ENCODE measurements at places on chromosomes 11 and 22.
A peak's percentile ranks its signal among the peaks of the same experiment; 100 is the strongest.

DNA sequence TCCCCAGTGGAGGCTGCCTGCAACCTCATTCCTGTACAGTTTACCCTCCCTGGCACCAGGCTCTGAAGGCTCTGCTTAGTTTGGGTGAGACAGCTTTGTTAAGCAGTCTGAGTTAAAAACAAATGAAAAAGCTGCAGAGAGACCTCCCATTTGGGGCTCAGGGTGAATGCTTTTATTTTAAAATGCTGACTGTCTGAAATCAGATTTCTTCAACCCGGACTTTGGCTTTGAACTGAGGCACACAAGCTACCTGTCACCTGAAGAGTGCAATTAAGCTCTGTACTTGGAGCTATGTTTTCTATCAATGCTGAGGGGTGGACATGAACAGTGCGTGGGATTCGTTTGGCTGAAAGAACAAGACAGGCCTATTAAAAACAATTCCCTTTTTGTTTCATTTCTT lies 217.5 kb upstream of the SORL1-AS1 start:
- no peak for DNase-seq
- H3K4me1 ChIP-seq = no peaks in the 10 kb centered on the region
- H3K36me3 ChIP-seq = no peaks in the 10 kb centered on the region
- no peak overlapping the region for H3K4me3 ChIP-seq
- no peak overlapping the region for H3K27ac ChIP-seq

- H3K4me1 ChIP-seq = no peaks in the 10 kb centered on the region
- H3K27ac ChIP-seq = no peak overlapping the region
These were observed 44.5 kb downstream of the SMCO4 start for GRCh38 chr11:93498641-93499040.

DNA sequence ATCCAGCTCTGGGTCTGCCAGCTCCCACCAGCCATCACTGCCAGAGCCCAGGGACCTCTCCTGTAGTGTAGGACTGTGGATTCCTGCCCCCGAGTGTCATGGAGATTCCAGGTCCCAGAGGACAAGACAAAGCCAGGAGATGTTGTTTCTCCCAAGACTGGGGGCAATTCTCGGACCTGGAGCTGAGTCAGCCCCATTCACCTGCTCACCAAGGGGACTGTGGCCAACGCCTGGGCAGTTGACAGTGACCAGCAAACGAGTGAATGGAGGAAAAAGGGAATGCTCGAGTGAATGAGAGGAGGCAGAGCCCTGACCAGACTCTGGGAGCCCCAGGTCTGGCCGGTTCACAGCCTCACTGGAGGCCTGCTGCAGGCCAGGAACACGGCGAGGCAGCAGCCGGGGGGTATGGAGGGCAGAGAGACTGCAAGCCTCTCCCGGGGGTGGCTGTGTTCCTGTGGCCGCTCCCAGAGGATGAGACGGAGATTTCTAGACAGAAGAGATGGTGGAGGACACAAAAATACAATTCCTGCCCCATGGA lies 61.3 kb upstream of the PRR5 start:
- no peak overlapping the region for H3K27ac ChIP-seq
- H3K36me3 ChIP-seq = no peaks in the 10 kb centered on the region
- H3K4me3 ChIP-seq = no peak overlapping the region
- H3K27me3 ChIP-seq = no peaks in the 10 kb centered on the region
- DNase-seq = no peak

- DNase-seq = no peak
- no peak overlapping the region for H3K27ac ChIP-seq
- peaks cover 5% of the 10 kb centered on the region for H3K27me3 ChIP-seq
These were observed 21.2 kb downstream of the TTC28 start for GRCh38 chr22:28658448-28658847.

GRCh38 chr11:17801166-17801565 lies 66.6 kb downstream of the KCNC1 start:
- no peaks in the 10 kb centered on the region for H3K4me1 ChIP-seq
- H3K27ac ChIP-seq = no peak overlapping the region
- no peaks in the 10 kb centered on the region for H3K27me3 ChIP-seq
- H3K4me3 ChIP-seq = no peak overlapping the region
- no peaks in the 10 kb centered on the region for H3K36me3 ChIP-seq
- no peak for DNase-seq

DNA sequence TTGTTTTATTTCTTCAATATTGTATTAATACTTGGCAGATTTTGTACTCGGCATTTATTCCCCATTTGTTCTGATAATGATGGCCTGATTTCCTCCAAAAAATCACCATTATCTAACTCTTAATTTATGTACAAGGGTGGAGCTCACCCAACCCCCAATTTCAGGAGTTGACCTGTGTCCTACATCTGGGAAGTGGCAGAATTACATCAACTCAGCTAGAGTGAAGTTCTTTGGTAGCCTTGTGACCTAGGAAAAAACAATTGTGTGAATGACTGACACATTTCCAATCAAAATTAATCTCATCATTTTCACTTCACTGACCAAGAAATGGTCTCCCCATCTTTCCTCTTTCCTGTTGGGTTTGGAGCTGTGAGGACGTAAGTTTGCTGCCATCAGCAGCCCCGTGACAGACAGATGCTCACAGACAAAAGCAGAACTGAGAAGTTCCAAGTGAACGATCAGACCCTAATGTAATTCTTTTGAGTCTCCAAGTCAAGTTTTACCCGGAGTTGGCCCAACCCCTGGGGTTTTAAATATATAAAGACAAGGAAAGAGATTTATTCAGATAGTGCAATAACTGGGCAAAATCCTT lies 16.6 kb upstream of the MS4A6E start:
- no peaks in the 10 kb centered on the region for H3K36me3 ChIP-seq
- H3K27me3 ChIP-seq = no peaks in the 10 kb centered on the region
- H3K4me1 ChIP-seq = peaks cover 7% of the 10 kb centered on the region
- no peak overlapping the region for H3K27ac ChIP-seq
- no peak overlapping the region for H3K4me3 ChIP-seq

DNA sequence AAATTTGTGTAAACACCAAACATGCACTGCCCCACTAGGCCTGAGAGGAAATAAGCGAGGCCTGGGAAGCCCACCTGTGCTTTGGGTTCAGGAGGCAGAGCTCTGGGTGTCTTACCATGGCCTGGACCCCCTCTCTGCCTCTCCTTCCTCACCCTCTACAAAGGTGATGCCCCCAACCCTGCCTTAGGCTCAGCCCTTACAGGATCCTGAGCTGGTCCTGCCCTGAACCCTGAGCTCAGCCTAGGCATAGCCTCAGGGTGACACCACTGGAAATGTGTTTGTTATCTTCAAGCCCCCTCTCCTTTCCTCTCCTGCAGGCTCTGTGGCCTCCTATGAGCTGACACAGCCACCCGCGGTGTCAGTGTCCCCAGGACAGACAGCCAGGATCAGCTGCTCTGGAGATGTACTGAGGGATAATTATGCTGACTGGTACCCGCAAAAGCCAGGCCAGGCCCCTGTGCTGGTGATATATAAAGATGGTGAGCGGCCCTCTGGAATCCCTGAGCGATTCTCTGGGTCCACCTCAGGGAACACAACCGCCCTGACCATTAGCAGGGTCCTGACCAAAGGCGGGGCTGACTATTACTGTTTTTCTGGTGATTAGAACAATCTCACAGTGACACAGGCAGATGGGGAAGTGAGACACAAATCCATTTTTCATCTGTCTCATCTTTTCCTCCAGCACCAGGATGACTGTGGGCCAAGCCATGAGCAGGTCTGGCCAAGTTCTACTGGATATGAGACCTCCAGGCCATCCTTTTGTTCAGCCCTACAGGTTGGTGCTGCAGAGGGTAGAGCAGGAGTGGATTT lies 117.8 kb downstream of the GGTLC2 start:
- H3K27ac ChIP-seq = no peak overlapping the region
- H3K36me3 ChIP-seq = no peaks in the 10 kb centered on the region
- H3K27me3 ChIP-seq = peaks cover 2% of the 10 kb centered on the region
- H3K4me3 ChIP-seq = no peak overlapping the region
- no peaks in the 10 kb centered on the region for H3K4me1 ChIP-seq

DNA sequence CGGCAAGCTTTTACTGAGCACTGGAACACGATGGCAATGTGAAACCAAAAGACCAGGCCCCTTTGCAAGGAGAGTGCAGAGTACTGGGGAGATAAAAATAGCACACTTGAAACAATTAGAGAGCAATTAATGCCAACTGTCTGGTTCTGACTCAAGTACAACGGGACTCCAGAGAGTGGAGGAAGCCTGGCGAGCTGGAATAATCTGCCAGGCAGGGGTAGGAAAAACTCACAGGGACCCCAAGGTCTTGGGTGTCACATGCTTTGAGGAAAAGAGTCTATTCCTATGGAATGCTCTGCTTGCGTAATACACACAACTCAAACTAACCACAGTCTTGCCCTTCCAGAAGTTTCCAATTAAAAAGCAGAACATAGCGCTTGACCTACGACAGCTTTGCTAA lies 113.0 kb upstream of the CLMP start:
- no peak overlapping the region for H3K27ac ChIP-seq
- no peaks in the 10 kb centered on the region for H3K27me3 ChIP-seq
- H3K4me1 ChIP-seq = peaks cover 2% of the 10 kb centered on the region
- peak; percentile 12 for DNase-seq
- no peaks in the 10 kb centered on the region for H3K36me3 ChIP-seq

GRCh38 chr11:111359223-111360149 lies 19.6 kb downstream of the POU2AF1 start:
- H3K36me3 ChIP-seq = no peaks in the 10 kb centered on the region
- H3K27me3 ChIP-seq = no peaks in the 10 kb centered on the region
- H3K27ac ChIP-seq = no peak overlapping the region
- H3K4me3 ChIP-seq = no peak overlapping the region
- H3K4me1 ChIP-seq = no peaks in the 10 kb centered on the region

DNA sequence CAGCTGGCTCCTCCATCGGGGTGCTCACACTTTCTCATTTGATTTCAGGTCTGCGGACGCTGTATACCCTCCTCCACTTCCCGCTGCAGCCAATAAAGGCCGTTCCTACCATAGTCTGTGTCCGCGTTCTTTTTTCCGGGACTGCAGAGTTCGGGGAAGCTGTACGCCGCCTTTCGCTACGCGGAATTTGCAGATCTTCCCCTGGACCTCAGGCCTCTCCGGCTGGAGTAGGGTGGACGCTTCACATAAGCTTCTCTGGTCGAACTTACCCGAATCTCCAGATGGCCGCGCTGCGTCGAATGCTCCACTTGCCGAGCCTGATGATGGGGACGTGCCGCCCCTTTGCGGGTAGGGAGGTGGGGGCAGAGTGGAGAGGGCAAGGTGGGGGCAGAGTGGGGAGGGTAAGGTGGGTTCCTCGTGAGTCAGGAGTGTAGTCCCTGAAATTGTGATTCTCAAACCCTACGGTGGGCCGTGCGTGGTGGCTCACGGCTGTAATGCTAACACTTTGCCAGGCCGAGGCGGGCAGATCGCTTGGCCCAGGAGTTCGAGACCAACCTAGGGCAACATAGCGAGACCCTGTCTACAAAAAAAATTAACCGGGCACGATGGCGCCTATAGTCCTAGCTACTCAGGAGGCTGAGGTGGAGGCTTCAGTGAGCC lies 617 bp downstream of the CSKMT start:
- peak overlapping the region; percentile 87 for H3K27ac ChIP-seq
- H3K27me3 ChIP-seq = no peaks in the 10 kb centered on the region
- peaks cover 43% of the 10 kb centered on the region for H3K4me1 ChIP-seq
- DNase-seq = peak; percentile 60

DNA sequence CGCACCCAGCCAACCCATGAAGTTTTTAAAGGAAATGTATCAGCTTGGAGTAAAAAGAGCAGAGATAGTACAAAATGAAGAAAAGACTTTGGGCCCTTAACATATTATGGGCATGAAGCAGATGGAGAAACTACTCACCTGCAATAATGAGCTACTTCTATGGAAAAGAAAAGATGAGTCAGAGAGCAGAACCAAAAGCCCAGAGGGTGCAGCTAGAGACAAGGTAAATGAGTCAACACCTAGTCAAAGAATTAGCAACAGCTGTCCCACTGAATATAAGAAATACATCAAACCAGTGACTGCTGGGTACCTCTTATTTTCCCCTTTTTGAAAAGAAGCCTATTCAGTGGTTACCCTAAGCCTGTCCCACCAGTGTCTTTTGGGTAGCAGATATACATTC lies 61.8 kb downstream of the RPL27A start:
- H3K27ac ChIP-seq = no peak overlapping the region
- no peak for DNase-seq
- no peaks in the 10 kb centered on the region for H3K4me1 ChIP-seq
- no peaks in the 10 kb centered on the region for H3K27me3 ChIP-seq

GRCh38 chr11:77095551-77096490 lies 6.8 kb upstream of the OMP start:
- no peak overlapping the region for H3K27ac ChIP-seq
- no peak overlapping the region for H3K4me3 ChIP-seq
- no peaks in the 10 kb centered on the region for H3K27me3 ChIP-seq
- H3K36me3 ChIP-seq = no peaks in the 10 kb centered on the region

DNA sequence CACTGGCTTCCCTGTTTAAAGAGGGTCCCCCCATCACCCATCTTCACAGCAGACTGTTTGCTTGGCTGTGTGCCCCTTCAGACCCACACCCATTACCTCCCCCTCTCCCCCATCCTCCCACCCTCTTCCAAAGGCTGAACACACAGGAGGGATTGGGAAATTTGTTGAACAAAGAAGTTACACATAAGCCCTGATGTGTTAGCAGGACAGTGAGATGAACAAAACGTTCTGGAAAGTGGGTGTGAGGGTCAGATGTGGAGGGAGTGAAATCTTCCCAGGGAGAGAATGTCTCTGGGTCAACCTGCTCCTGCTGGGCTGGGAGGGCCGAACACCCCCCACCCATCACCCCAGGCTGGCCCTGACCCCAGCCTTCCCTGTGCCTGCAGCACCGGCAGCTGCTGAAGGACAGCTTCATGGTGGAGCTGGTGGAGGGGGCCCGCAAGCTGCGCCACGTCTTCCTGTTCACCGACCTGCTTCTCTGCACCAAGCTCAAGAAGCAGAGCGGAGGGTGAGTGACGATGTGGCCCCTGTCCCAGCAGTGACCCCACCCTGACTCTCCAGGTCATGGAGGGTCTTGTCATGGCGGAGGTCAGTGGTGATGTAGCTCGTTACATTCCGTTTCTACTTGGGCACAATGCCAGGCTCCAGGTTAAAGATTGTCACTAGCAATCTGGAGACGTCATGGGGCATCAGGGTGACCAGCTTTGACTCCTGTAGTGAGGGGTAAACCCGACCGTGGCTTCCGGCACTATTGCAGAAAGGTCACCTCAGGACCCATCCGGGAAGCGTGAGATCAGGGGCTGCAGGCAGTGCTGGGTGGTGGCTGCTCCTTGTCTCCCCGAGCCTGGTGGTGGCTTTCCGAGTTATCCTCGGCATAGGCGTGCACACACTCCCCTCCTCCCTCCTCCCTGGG lies 103.5 kb downstream of the BCR start:
- H3K4me3 ChIP-seq = no peak overlapping the region
- H3K4me1 ChIP-seq = peaks cover 11% of the 10 kb centered on the region
- no peak overlapping the region for H3K27ac ChIP-seq
- DNase-seq = no peak
- no peaks in the 10 kb centered on the region for H3K27me3 ChIP-seq

All from common myeloid progenitor, CD34-positive (primary cell).